Fibroblast of skin of scalp (primary cell): ENCODE measurements at places on chromosomes 7 and 10.

GRCh38 chr10:77016278-77016815 is 621.3 kb downstream of the KCNMA1 start:
- DNase-seq = no peak

GRCh38 chr10:110091830-110092229 is 84.0 kb downstream of the ADD3 start:
- no peak for DNase-seq

DNA sequence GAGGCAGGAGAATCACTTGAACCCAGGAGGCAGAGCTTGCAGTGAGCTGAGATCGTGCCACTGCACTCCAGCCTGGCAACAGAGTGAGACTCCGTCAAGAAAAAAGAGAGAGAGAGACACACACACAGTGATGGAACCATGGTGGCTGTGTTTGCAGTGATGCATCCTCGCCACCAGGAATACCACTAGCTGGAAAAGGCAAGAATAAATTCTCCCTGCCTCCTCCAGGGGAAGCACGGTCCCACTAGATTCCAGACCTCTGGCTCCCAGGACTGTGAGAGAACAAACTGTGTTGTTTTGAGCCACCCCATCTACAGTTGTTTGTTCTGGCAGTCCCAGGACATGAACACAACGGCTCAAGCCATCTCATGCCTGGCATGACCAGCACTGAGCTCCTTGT is 320.3 kb upstream of the FOXK1 start:
- no peak for DNase-seq

GRCh38 chr7:72058579-72058978 is 353.6 kb downstream of the CALN1 start:
- peak; percentile 14 for DNase-seq

DNA sequence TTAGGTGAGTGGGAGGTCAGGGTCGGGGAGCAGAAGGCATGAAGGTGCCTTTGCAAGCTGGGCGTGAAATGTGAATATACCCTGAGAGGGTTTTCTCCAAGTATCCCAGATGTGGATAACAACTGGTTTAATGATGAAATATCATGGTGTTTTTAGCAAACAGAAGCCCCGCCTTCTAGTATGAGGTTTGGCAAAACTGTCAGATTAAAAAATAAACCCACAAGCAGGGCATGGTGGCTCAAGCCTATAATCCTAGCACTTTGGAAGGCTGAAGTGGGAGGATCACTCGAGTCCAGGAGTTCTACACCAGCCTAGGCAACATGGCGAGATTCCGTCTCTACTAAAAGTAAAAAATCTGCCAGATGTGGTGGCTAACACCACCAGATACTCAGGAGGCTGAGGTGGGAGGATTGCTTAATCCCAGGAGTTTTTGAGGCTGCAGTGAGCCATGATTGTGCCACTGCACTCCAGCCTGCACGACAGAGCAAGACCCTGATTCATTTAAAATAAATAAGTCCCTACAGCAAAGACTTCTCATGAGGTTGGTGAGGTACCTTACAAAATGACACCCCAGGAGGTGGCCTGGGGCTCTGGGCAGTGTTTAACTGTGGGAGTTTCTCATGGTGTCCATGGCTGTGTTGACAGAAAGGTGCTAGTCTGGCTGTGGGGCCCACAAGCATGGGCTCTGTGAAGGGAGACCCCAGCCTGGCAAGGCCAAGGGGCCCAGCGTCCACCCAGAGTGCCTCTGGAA is 6.7 kb upstream of the PWWP2B start:
- peak; percentile 46 for DNase-seq

GRCh38 chr7:531777-532176 is 12.1 kb upstream of the PDGFA start:
- DNase-seq = no peak

DNA sequence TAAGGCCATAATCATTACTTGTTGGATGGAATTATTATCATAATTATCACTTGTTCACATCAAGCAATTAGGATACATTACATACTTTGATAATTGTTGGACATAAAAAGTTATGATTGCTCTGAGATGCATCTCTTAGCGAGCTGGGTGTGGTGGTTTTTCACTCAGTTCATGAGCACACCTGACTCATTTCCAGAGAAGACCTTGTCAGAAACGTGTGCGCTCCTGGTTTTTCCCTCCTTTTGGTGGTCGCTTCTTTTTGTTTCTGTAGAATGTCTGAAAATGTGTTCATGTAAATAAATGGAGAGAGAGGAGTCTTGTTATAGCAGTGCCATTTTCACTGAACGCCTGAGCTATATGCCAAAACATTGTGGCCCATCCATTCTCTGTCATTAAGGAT is 141.3 kb downstream of the PAXIP1 start:
- no peak for DNase-seq

- peak; percentile 91 for DNase-seq
Measured at GRCh38 chr7:33761449-33762080, 143.8 kb upstream of the BMPER start.

- DNase-seq = peak; percentile 52
Measured at GRCh38 chr10:49550563-49550962, 11.6 kb upstream of the ERCC6 start.

GRCh38 chr10:125083576-125083920 is 76.8 kb downstream of the CTBP2 start:
- DNase-seq = peak; percentile 79

- DNase-seq = peak; percentile 73
Measured at GRCh38 chr7:151248346-151249033, at the start of gene SMARCD3. SMARCD3 (minus strand) TSS chr7:151248694; CDS start chr7:151248562, 132 bp downstream.

GRCh38 chr7:97020996-97021746 is 3.5 kb downstream of the DLX5 start:
- no peak for DNase-seq

DNA sequence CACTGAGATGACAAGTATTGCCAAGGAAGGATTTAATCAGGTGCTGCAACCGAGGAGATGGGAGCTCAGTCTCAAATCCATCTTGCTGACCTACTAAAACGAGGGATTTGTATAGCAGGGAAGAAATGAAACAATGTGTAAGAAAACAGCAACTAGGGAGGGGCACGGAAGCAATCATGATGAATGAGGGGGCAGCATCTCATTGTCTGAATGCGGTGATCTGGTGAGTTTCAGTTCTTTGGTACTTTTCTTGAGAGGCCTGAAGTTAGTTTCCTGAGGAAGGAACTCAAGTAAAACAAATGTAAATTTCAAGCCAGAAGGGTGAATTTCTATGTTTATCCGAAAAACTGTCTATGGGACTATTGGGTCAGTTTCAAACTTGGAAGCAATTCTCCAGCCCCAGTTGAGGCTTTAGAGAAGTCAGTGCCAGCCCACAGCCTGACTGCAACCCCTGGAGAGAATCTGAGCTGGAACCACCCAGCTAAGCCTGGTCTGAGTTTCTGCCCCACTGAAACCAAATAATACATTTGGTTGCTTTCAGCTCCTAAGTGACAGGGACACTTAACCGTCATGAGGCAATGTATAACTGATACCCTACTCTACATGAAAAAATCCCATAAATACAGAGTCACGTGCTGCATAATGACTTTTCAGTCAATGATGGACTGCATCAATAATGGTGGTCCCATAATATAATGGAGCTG is 45.8 kb upstream of the TNS3 start:
- no peak for DNase-seq

DNA sequence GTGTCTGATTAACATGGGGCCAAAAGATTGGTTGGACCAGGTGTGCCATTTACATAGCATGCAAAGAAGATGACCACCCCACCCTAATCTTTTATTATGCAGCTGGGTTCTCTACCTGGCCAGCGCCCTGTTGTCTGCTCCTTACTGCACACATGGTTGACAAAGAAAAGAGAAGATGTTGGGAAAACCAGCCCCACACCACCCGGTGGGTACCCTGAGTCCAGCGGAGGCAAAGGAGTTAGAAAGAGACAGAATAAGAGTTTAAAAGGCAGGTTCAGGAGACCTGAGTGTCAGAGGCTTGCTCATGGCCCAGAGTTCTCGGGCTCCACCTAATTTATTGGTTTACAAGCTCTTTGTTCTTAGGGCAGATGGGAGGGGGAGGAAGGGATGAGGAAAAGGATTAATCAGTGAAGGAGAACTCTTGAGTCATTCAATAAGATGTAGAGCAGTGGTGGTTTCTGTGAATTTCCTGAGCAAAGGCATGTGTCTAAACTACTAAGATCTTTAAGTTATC is 24.1 kb upstream of the ABCA13 start:
- no peak for DNase-seq

- DNase-seq = no peak
Measured at GRCh38 chr10:3606309-3606708, 178.7 kb downstream of the KLF6 start.

GRCh38 chr10:129602938-129603535 is 136.0 kb downstream of the MGMT start:
- DNase-seq = no peak

- DNase-seq = no peak
Measured at GRCh38 chr7:73304071-73304470, 4.6 kb downstream of the NSUN5 start.

- DNase-seq = no peak
Measured at GRCh38 chr10:120588311-120588710, 131.3 kb downstream of the PLPP4 start.

GRCh38 chr7:22597844-22598243 is 97.9 kb upstream of the STEAP1B start:
- DNase-seq = peak; percentile 65

DNA sequence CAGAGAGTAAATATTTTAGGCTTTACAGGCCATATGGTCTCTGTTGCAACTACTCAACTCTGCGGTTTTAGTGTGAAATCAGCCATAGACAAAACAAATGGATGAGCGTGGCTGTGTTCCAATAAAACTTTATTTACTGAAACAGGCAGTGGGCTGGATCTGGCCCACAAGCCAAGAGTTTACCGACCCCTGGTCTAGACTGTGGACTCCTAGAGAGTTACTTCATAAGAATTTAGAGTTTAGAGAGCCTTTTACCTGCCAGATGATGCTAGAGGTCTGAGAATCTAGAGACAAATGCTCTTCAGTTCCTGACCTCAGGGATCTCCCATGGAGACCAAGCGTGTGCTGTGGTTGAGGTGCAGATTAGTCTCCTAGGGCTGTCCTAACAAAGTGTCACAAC is 174.8 kb downstream of the PTEN start:
- peak; percentile 88 for DNase-seq

- DNase-seq = no peak
Measured at GRCh38 chr10:104037261-104037951, 48.3 kb downstream of the COL17A1 start.

DNA sequence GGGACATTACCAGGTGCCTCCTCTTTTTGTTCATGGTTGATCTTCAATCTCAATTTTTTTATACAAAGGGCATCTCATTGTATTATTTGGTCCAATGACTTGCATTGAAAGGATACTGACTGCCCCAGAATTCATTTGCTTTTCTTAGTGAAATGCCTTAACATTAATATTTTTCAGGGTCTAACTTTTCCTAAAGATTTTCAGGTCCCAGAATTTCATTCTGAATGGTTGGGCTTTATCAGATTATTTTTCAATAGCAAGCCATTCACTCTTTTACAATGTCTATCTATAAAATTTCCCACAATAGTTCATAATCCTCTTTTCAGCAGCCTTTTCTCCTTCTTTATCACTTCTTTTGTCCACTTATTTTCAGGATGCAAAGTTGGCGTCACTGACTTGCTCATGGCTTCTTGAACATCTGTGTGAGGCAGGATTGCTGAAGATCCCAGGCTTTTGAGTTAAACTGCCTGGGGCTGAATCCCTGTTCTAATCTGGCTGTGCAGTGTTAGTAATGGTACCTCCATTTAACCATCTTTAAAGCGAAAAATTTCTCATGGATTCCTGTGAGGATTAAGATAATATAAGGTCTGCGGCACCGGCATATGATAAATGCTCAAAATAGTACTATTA is 131.7 kb upstream of the HDAC9 start:
- no peak for DNase-seq

DNA sequence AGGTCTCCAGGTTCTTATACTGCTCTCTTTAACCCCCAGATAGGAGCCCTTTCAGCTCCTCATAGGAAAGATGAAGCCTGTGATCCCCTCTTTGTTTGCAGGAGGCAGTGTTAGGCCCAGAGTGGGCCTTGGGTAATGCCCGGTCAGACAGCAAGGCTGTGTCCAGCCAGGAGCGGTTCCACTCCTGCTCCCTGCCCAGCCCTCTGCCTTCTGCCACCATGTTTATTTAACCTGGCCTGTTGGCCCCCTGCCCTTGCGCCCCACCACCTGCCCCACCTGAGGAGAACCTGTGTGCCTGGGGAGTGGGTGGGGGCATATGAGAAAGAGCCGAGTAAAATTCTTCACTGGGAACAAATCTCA is 24.3 kb downstream of the CDH23 start:
- DNase-seq = no peak

DNA sequence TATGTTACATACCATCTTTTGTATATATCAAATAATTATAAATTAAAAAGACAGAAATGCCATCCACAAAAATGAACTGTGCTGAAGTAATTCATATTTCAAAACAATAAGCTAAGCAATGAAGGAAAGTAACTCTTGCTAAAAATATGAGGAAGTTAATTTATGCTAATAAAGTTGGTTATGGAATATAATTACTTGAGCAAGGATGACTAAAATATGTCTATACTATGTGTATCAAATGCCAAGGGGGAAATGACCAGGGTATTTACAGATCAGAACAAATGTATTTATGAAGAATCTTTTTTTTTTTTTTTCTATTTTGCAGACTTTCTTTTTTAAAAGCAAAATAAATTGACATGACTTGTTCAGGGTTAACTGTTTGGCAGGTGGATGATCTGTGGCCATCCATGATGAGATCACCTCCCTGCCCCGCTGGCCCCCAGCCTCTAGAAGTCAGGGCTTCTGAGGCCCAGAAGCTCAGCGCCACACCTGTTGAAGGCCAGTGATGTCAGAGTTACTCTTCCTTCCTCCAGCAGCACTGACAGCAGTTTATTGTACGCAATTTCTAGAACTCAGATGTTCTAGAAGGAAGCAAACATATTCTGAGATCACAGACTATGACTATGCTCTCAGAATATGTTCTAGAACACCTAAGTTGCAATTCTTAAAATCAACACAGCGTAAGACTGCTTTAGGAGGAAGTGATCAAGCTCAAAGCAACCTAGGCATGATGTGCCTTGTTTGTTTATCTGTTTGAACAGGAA is 196.1 kb upstream of the KLF14 start:
- no peak for DNase-seq
